ENCODE measurements at places on chromosomes 12 and 14.

DNA sequence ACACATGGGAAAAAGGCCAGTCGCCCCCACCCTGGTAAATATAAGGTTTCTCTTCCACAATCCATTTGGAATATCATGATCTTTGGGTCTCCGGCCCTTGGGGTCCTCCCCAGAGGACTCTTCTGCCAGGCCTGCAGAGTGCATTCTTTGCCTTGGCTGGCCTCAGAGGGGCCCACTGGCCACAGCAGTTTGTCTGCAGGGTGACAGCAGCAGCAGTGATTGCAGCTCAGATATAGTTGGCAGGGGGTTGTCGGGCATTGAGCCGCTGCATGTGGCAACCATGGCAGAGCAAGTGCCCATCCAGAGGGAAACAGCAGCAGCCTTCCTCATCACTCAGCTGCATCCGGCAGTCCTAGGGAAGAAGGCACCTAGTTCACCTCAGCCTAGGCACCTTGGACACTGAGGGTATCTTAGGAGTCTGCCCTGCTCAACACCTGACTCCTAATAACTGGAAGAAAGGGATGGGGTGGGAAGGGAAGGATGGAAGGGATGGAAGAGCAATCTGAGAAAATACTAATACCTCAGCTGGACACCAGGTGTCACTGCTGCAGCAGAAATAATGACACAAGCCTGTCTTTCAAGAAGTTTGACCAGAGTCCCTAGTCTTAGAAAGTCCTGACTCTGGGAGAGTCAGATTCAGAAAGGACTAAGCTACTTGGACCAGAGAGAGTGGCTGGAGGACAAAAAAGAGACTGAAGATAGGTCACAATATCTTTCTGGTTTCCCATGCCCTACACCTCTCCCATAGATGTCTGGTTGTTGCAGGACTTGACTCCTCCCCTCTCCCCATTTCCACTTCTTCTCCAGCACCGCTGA is 8.9 kb downstream of the AJUBA start:
- DNase-seq: no peak

DNA sequence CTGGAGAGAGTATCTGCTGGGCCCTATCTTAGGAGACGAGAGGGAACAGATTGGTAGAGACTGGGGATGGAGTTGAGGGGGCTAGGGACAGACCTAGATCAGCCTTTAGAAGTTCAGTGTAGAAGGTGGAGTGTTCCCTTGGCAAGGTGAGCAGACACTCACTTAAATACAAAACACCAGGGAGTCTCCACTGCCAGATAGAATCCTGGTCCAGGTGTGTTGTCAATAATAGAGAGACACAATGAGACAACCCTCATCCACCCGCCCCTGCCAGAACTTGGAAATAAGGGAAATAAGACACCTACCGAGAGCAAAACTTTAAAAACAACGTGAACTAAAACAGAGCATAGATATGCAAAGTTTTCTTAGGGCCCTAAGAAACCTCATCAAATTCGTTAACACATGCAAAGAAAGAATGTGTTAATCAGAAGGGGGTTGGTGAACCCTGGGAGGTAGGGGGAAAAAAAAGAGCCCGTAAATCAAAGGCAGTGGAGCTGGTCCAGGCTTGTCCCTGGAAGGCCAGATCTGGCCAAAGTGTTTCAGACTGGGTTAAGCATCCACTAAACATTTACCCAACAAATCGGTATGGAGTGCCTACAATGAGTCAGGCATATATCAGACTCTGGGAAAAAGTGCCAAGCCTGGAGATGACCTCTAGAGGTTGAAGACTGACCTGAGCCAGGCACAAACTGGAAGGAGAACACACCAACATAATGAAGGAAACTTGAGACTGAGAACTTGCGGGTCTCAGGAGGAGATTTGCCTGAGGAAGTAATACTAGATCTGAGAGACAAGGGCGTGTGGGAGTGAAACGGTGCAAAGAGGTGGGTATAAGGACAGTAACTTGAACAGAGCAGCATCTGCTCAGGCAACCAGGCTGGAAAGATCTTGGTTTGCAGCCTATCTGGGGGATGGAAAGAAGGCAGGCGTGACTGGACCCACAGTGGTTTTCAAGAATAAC is 37.0 kb upstream of the OTX2 start:
- DNase-seq: no peak

GRCh38 chr12:70043490-70044138 is 199.6 kb upstream of the CNOT2 start:
- DNase-seq: no peak

GRCh38 chr14:104980611-104981531 is 2.7 kb upstream of the AHNAK2 start:
- DNase-seq: peak; percentile 45

DNA sequence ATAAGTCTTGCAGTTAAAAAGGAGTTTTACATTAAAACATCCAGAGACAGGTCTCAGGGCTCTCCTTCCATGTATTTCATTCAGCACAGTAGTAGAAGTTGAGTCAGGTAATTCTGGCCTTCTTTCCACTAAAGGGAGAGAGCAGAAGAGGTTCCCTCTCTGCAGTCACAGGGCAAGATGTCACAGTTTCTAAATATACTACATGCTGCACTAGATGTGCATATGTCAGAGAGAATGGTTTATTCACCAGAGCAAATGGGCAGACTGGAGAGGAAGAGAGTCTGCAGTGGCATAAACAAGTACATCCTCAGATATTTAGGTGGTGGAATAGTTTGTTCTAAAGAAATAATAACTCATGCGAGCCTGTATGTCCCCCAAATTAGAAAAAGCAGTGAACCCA is 132.0 kb downstream of the KICS2 start:
- DNase-seq: no peak

DNA sequence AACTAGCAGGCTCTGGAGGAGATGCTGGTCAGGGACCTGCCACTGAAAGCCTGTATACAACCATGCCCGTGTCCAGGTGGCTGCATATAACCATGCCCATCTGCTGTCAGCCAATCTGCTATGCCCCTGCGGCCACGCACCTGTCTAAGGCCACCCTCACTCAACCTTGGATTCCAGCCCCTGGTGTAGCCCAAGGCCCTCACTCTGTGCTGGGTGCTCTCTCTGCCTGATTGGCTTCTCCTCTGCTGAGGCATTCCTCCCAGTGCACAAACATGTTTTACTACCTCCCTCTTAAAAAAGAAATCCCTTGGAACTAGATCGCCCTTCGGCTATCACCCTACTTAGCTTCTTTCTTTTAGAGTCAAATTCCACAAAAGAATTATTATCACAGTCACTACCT is 45.5 kb downstream of the ZFP36L1 start:
- no peak for DNase-seq

GRCh38 chr12:90085494-90086274 is 377.0 kb upstream of the ATP2B1 start:
- DNase-seq: no peak

DNA sequence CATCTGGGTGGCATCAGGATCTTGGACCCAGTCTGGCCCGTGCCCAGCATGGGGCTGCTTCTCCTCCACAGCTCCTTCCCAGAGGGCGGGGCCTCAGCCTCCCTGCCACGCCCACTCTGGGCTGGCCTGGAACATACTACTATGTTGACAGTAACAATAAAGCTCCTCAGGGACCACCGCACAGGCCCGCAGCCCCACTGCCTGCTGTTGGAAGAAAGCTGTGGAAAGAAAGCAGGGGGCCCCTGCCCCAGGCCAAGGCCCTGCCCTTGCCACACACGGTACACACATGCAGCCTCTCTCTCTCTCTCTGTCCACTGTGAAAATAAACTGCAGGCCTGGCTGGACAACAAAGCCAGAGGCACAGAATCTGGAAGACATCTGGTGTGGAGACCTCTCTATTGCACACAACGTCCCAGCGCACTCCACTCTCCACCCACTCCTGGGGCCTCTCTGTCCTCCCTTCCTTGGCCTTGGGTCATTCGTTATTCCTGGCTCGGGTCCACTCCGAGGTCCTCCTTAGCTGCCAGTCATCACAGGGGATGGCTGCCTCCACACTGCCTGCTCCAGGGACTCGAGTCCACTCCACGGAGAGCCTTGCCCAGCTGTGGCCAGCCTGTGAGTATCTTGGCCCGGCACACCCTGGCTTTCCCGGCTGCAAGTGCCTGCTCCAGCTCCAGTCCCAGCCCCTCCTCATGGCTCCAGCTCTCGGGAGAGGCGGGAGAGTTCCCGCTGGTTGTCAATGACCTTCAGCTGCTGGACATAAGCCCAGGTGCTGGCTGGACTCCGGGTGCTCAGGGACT is 11.8 kb upstream of the ENDOU start:
- DNase-seq: peak; percentile 93

DNA sequence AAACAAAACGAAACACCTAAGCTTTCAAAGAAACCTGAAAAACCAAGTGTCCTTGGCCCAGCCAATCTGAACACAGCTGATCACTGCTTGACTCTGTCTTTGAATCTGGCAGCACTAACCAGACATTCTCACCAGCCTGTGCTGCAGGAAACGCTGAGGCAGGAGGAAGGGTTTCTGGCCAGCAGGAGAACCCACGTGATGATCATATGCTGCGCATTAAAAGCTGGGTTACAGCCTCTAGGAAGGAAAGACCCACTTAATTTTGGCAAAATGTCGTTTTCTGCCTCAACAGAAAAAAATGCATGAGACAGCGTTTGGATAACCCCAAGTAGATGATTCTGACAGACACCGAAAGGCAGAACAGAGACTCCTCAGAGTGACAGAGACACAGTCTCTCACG is 9.8 kb downstream of the APPL2 start:
- DNase-seq: no peak

DNA sequence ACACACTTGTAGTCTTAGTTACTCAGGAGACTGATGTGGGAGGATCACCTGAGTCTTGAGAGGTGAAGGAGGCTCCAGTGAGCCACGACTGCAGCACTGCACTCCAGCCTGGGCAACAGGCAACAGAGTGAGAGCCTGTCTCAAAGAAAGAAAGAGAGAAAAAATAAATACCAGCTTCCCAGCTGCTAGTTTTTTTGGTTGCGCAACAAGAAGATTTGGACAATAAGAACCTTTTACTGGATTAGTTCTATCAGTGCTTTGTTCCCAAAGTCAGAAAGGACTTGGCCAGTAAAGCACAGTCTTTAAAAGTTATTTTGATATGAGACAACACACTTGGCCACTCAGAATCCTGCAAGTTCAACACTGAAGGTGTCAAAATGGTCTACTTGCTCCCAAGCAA is 768.1 kb upstream of the LRFN5 start:
- DNase-seq: no peak

- DNase-seq: no peak
Measured at GRCh38 chr12:71216725-71217579, 59.2 kb upstream of the TSPAN8 start.

DNA sequence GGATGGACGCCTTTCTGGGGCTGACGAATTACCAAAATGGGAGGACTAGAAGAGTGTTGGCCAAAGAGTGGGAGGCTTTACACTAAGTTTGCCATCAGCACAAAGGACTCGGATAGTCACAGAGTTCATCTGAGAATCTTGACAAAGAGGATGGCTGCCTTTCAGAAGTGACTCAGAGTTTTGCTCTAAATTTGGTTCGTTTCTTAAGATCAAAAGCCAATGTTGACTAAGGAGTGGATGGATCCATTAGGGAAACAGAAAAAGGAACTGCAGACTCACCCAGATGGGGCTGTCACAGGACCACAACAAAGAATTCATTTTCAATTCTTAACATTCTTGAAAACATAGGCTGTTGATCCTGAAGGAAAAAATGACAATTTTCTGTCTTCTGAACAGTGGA is 81.3 kb upstream of the DUSP6 start:
- DNase-seq: no peak

GRCh38 chr12:62401631-62402030 is 65.0 kb upstream of the MON2 start:
- DNase-seq: no peak

GRCh38 chr12:29640589-29641345 is 143.0 kb downstream of the TMTC1 start:
- DNase-seq: peak; percentile 58

DNA sequence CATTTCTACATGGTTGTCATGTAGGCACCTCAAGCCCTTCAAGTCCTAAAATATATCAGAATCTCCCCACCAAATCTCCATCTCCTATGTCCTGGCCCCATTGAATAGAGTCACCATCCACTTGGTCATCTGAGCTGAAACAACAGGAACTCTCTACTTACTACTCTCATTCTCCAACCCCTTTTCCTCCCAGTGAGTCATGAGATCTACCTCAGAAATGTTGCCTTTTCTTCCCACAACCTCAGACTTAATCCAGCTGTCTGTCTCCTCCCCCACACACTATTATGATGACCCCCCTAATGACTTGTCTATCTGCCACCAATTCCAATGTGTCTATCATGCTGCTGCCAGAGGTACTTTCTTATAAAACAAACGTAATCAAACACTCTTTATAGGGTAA is 72.3 kb upstream of the TMEM263 start:
- no peak for DNase-seq

DNA sequence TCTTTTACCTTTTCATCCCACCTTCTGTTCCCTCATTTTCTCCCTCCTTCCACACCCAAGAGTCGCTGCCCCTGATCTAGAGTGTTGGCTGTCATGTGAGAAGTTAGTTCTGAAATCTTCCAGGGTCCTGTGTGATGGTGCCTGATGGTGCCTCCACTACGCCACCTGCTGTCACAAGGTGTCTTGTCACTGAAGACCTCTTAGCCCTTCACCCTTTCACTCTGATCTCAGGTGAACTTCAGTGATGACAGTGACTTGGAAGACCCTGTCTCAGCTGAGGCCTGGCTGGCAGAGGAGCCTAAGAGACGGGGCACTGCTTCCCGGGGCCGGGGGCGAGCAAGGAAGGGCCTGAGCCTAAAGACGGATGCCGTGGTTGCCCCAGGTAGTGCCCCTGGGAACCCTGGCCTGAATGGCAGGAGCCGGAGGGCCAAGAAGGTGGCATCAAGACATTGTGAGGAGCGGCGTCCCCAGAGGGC is 7.6 kb upstream of the PFDN5 start:
- peak; percentile 73 for DNase-seq

GRCh38 chr12:32714772-32715171 is 35.7 kb downstream of the DNM1L start:
- no peak for DNase-seq

DNA sequence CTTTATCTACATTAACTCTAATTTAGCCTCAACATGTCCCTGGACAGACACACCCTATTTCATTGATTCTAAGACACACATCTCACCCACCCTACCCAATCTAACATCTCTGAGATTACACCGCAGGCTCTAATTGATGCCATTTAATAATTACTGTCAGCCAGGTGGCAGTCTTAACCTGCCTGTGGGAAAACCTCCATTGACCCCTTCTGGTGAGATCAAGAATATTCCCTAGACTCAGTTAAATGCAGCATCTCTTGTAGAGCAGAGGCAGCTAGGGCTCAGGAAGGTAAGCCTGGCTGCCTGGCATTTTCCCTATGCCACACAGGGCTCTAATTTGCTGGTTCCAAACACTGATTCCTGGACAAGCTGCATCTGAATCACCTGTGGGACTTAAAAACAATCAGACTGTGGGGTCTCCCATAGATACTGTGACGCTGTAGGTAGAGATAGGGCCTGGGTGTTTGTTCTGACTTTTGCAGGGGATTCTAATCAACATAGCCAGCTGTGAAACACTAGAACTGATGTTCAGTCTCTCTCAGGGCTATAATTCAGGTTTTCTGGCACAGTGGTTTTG is 14.3 kb downstream of the MCRS1 start:
- DNase-seq: no peak
